Smooth muscle cell of the pulmonary artery (primary cell): ENCODE measurements at places on chromosomes 16 and 17. TPM values are rescaled to one million over a fixed set of nuclear protein-coding genes. Genes with fewer than 3 reads are reported as not detected.

TMEM88 gene
- 0.13 and 0.20 TPM in 2 replicates for total RNA-seq

FOXN1 gene
- not detected in 2 replicates for total RNA-seq

KDM6B gene
- total RNA-seq: 9.3 and 19.7 TPM in 2 replicates

HEXD gene
- 8.3 and 9.5 TPM in 2 replicates for total RNA-seq

SRCIN1 gene
- 0.07 TPM in 1 of 2 replicates, not detected in the other for total RNA-seq

SPATA2L gene
- total RNA-seq: 8.8 and 15.6 TPM in 2 replicates

CSH2 gene
- not detected in 2 replicates for total RNA-seq

MATCAP1 gene
- 16.9 and 20.5 TPM in 2 replicates for total RNA-seq

ASPA gene
- total RNA-seq: 0.07 and 1.2 TPM in 2 replicates

UNK gene
- 18.5 and 19.3 TPM in 2 replicates for total RNA-seq

FLYWCH1 gene
- total RNA-seq: 36.4 and 89.1 TPM in 2 replicates

NUPR1 gene
- 25.6 and 31.5 TPM in 2 replicates for total RNA-seq

ATP2A3 gene
- 1.3 and 2.4 TPM in 2 replicates for total RNA-seq

ZACN gene
- total RNA-seq: 0.26 TPM in 1 of 2 replicates, not detected in the other

TBC1D28 gene
- not detected in 2 replicates for total RNA-seq

IFT20 gene
- total RNA-seq: 44.9 and 56.0 TPM in 2 replicates

PLEKHM1 gene
- 24.8 and 37.0 TPM in 2 replicates for total RNA-seq

PRSS33 gene
- not detected in 2 replicates for total RNA-seq

EFNB3 gene
- total RNA-seq: 0.10 and 0.39 TPM in 2 replicates

MTMR4 gene
- 53.8 and 76.7 TPM in 2 replicates for total RNA-seq

ADAD2 gene
- not detected in 2 replicates for total RNA-seq

ASB16 gene
- total RNA-seq: 0.33 and 0.40 TPM in 2 replicates

TMEM220 gene
- total RNA-seq: 0.91 and 1.2 TPM in 2 replicates

NT5C3B gene
- 49.4 and 52.9 TPM in 2 replicates for total RNA-seq

KLHL10 gene
- 0.20 and 0.26 TPM in 2 replicates for total RNA-seq
